Cerebellum (tissue), 4 donors: ENCODE measurements at places on chromosomes 7 and 10. TPM values are rescaled to one million over a fixed set of nuclear protein-coding genes. Genes with fewer than 3 reads are reported as not detected.

DNA sequence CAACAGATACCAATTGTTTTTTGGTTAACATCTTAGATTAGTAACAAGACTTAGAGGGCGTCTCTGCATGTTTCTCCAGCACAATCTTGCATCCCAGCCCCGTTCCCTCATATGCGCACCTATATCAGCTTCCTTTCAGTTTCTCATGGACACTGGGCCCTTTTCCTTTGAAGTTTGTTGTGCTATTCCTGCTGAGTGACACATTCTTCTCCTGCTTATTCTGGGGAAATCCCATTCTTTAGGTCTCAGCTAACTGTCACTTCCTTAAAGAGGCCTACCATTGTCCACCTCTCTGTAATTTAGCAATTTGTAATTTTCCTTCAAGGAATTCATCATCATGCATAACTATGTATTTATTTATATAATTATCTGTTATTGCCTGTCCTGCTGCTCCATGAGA is 110.3 kb upstream of the STEAP1B start:
- DNase-seq = no peak

GRCh38 chr10:87094373-87095235 is at the start of the genes GLUD1 and SHLD2:
Gene GLUD1 (minus strand): TSS chr10:87094843. CDS start chr10:87094769, 74 bp downstream.
Gene SHLD2 (plus strand): TSS chr10:87095206. CDS start chr10:87151355, 56,149 bp downstream.
- DNase-seq = peak; percentile 92

The AGR2 gene
- total RNA-seq = 1.9 TPM

DNA sequence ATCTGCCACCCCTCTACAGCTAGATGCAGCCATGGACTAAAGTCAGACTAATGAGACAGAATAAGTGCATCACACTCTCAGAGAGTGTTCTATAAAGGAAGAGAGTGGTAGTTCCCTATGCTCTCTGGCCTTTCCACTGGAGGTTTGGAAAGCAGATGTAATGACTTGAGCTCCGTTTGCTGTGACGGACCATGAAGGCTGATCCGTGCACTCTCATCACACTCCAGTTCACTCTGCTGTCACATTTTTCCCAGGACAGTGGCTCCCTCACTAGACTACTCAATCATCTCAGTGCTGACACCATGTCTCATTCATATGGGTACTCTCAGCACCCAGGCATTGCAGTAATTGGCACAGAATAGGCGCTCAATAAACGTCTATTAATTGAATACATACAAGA is 20.4 kb downstream of the TRDMT1 start:
- no peak for DNase-seq

DNA sequence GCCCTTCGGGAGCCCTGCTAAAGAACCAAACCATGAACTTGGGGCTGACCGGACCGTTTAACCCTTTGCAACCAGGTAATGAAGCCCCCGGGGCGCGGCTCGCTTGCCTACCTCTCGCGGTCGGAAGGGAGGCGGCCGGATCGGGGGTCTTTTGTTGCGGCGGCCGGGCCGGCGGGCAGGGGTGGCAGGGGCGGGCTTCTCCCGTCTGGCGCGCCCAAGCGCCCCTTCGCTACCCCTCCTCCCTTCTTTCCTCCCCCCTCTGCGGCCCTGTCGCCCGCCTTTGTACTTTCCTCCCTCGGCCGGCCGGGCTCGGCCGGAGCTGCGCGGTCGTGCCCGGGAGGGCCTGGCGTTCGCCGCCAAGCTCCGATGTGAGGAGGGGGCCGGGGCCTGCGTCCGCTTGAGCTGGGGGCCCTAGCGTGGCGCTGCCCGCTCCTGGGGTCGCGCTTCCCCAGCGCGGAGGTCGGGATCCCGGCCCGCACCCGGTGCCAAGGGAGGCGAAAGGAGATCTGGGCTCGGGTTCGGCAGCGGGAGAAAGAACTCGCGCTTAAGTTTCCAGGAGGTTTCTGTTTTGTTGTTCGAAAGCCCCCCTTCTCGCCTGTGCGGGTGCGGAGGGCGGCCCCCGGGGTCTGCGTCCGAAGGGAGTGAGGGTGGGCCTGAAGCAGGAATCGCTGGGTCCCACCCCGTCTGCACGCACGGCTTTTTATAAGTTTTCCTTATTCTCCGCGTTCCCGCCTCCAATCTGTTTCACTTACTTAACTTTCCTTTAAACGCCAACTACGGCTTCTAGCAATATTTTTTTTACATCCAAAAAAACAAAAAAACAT is 436.8 kb upstream of the GALNT17 start:
- no peak for DNase-seq

The EMX2 gene
- 0.09 TPM for total RNA-seq

GRCh38 chr10:132496360-132497062 is 41.1 kb upstream of the INPP5A start:
- DNase-seq = no peak

DNA sequence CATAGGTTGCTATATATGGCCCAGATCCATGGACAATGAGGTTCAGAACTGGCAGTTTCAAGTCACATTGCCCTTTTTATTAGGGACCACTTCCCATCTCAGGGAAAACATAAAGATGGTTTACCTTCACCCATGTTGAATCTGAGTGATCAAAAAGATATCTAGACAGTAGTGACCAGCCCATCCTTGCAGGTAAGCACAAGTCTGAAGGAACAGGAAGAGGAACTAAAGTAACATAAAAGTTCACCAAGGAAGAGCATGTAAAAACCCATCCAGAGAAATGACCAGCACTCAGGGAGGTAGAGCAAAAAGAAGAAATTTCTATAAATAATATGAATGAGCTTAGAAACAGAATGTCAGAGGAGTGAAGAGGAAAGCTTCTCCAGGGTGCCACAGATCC is 382.5 kb downstream of the PARD3 start:
- DNase-seq = no peak

The TLX1 gene
- not detected for total RNA-seq

- DNase-seq = peak; percentile 15
These were observed 107.3 kb upstream of the STARD3NL start for GRCh38 chr7:38070718-38071117.
